Stimulated activated CD4-positive, alpha-beta T cell treated with anti-CD3 and anti-CD28 coated beads, Interleukin-12 subunit alpha, Interleukin-12 subunit beta, amount 100 ng/mL, for 48 hours (primary cell): ENCODE measurements at places on chromosomes 3 and 15.

DNA sequence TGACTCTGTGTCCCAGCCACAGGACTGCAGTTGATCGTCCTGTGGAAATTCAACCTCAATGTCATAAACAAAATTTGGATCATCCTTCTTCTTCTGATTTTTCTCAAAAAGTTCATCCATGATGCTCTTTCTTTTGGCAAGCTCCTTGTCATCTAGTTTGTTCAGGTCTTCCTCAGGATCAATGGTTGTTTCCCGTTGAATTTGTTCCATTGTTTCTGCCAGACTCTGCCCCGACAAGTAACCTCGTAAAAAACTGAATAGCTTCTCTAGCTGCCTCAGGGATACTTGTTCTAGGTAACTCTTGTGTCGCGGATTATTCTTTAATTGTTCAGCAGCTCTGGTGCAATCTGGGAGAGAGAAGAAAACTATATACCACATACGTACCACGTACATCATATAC is 4.5 kb downstream of the CEP19 start:
- DNase-seq, result no peak

GRCh38 chr3:183369117-183369516 is 59.3 kb downstream of the MCF2L2 start:
- no peak for DNase-seq

DNA sequence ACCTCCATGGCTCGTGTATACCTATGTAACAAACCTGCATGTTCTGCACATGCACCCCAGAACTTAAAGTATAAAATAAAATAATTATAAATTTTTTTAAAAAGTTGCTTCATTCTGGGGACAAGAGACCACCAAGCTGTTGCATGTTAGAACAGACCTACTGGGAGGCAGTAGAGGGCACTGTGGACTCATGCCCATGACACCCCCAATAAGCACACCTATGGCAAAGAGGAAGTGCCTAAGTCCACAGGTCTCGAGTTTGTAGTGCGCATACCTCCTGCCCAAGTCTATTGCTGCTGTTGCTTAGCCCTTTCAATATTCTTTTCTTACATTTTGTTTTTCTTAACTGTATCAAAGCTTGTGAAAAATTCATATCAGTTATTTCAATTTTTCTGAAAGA is 267.9 kb upstream of the THBS1 start:
- DNase-seq, result no peak

GRCh38 chr3:95408464-95408862 is 1345.6 kb downstream of the NSUN3 start:
- DNase-seq, result no peak

DNA sequence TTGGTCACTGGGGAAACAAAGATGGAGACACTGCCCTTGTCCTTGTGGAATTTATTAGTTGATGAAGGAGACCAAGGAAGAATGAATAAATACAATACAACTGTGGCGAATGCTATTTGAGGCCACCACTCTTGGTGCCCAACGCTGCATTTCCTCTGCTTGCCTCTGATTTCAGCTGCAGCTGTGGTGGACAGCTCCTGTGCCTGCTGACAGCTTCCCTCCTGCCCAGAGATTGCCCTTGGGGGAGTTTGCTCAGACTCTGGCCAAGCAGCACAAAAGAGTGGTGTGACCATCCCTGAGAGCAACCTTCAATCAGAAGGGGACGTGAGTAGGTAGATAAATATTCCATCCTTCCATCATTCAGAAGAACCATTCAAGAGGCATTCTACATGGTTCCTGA is 64.6 kb upstream of the FHIT start:
- no peak for DNase-seq
